Osteocyte (in vitro differentiated cells): ENCODE measurements at places on chromosomes 6 and 20. TPM values are rescaled to one million over a fixed set of nuclear protein-coding genes. Genes with fewer than 3 reads are reported as not detected.

- H3K27ac ChIP-seq, result no peak overlapping the region
- peaks cover 10% of the 10 kb centered on the region for H3K4me1 ChIP-seq
- no peak overlapping the region for H3K4me3 ChIP-seq
These were observed 137.6 kb downstream of the PDSS2 start for GRCh38 chr6:107321793-107322192.

DNA sequence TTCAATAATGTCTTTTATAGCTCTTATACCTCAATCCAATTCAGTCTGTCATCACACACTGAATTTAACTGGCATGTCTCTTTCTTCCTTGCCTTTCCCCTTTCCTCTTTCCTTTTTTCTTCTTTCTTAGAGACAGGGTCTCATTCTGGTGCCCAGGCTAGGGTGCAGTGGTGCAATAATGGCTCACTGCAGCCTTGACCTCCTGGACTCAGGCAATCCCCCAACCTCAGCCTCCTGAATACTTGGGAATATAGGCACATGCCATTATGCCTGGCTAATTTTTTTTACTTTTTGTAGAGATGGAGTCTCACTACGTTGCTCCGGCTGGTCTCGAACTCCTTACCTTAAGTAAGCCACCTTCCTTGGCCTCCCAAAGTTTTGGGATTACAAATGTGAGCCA, 65.9 kb downstream of the CBFA2T2 start:
- H3K36me3 ChIP-seq, result peaks cover 19% of the 10 kb centered on the region
- peak overlapping the region; percentile 88 for H3K27ac ChIP-seq
- no peak for DNase-seq
- H3K4me1 ChIP-seq, result peaks cover 28% of the 10 kb centered on the region
- H3K4me3 ChIP-seq, result no peak overlapping the region

ETV7 gene
- 0.24 and 0.59 TPM in 2 replicates for total RNA-seq

DNA sequence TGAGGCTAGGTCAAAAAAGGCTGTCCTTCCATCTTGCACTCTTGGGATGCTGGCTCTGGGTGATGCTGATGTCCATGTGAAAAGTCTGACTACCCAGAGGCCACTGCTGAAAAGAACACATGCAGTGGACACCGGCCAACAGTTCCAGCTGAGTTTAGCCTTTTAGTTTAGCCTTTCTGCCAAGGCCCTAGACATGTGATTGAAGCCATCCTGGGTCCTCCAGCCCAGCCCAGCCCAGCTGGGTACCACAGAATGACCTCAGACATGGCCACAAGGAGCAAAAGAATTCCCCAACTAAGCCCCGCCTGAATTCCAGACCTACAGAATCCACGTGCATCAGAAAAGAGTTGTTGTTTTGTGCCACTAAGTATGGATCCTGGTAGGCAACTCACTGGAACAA, 17.4 kb downstream of the PIGT start:
- no peak overlapping the region for H3K4me3 ChIP-seq
- H3K4me1 ChIP-seq, result peaks cover 21% of the 10 kb centered on the region
- DNase-seq, result no peak
- H3K36me3 ChIP-seq, result peaks cover 2% of the 10 kb centered on the region

GRCh38 chr6:32244270-32244669, 20.4 kb upstream of the NOTCH4 start:
- H3K4me3 ChIP-seq, result no peak overlapping the region
- H3K4me1 ChIP-seq, result peaks cover 7% of the 10 kb centered on the region
- DNase-seq, result no peak
- peaks cover 35% of the 10 kb centered on the region for H3K27me3 ChIP-seq
- no peak overlapping the region for H3K27ac ChIP-seq

GRCh38 chr6:80434691-80435350, 328.4 kb downstream of the BCKDHB start:
- no peaks in the 10 kb centered on the region for H3K27me3 ChIP-seq
- H3K36me3 ChIP-seq, result no peaks in the 10 kb centered on the region
- H3K4me1 ChIP-seq, result peaks cover 23% of the 10 kb centered on the region
- H3K27ac ChIP-seq, result no peak overlapping the region
- no peak overlapping the region for H3K4me3 ChIP-seq

GRCh38 chr6:144263786-144264185, 21.3 kb upstream of the UTRN start:
- DNase-seq, result no peak
- no peaks in the 10 kb centered on the region for H3K27me3 ChIP-seq
- no peaks in the 10 kb centered on the region for H3K36me3 ChIP-seq
- H3K27ac ChIP-seq, result peak overlapping the region; percentile 98

SIRPG gene
- total RNA-seq, result not detected in 2 replicates

ATAT1 gene
- total RNA-seq, result 17.3 and 20.0 TPM in 2 replicates

SCP2D1 gene
- total RNA-seq, result not detected in 2 replicates

DNA sequence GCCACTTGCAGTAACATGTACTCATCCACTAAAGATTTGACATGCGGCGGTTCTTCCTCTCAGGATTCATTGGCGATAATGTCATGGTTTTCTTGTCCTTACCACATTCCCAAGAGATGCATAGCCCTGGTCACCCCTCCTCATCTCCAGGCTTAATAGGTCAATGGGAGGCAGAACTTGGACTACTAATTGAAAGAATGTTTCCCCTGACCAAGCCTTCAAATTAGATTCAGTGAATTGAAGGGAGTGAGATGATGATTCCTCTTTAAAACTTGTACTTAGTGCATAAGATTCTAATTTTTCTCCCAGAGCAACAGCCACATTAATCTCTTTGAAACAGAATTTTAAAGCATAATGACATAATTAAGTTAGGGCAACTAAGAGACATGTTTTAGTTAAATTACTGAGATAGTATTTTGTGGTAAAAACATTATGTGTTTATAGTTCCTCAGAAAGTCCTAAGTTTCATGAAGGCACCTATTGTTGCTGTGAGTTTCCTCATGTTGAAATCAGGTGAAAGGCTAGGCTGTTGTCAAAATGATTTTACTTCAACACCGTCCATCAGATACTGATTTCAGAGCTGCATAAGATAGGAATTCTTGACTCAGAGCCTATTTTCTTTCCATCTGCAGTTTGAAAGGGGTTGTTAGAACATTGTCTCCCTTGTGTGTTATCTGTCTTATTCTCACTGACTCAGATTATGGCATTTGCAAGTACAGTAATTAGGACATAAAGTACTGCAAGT, 48.5 kb downstream of the STK4 start:
- peaks cover 42% of the 10 kb centered on the region for H3K4me1 ChIP-seq
- H3K4me3 ChIP-seq, result no peak overlapping the region
- no peak for DNase-seq

DNA sequence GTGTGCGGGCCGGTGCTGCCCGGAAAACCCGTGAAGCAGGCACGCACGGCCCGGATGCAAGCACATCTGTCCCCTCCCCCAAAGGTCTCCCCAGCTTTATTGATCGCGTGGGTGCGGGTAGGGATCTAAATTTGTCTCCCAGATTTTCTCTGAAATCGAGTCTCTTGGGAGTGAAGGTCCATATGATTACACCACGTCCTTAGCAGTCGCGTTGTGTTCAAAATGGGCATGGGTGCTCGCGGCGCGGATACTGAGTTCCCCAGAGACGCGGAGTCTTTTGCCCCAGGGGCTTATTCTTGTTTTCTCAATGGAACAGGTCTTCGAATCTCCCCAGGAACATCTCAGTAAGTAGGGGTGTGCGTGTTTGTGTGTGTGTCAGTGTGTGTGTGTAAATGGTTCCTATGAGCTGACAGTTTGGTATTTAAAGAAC, 2.8 kb upstream of the ZNF292 start:
- peak overlapping the region; percentile 62 for H3K4me3 ChIP-seq
- peak overlapping the region; percentile 82 for H3K27ac ChIP-seq
- peaks cover 39% of the 10 kb centered on the region for H3K4me1 ChIP-seq
- peaks cover 16% of the 10 kb centered on the region for H3K27me3 ChIP-seq
- no peaks in the 10 kb centered on the region for H3K36me3 ChIP-seq

- no peak for DNase-seq
- no peaks in the 10 kb centered on the region for H3K36me3 ChIP-seq
- H3K27me3 ChIP-seq, result no peaks in the 10 kb centered on the region
- H3K27ac ChIP-seq, result no peak overlapping the region
- peaks cover 2% of the 10 kb centered on the region for H3K4me1 ChIP-seq
These were observed 322.1 kb downstream of the RNGTT start for GRCh38 chr6:88641178-88641903.

GRCh38 chr6:140078561-140079125, 704.2 kb upstream of the CITED2 start:
- peaks cover 11% of the 10 kb centered on the region for H3K36me3 ChIP-seq
- H3K27me3 ChIP-seq, result no peaks in the 10 kb centered on the region
- H3K27ac ChIP-seq, result peak overlapping the region; percentile 89
- H3K4me1 ChIP-seq, result peaks cover 59% of the 10 kb centered on the region

DNA sequence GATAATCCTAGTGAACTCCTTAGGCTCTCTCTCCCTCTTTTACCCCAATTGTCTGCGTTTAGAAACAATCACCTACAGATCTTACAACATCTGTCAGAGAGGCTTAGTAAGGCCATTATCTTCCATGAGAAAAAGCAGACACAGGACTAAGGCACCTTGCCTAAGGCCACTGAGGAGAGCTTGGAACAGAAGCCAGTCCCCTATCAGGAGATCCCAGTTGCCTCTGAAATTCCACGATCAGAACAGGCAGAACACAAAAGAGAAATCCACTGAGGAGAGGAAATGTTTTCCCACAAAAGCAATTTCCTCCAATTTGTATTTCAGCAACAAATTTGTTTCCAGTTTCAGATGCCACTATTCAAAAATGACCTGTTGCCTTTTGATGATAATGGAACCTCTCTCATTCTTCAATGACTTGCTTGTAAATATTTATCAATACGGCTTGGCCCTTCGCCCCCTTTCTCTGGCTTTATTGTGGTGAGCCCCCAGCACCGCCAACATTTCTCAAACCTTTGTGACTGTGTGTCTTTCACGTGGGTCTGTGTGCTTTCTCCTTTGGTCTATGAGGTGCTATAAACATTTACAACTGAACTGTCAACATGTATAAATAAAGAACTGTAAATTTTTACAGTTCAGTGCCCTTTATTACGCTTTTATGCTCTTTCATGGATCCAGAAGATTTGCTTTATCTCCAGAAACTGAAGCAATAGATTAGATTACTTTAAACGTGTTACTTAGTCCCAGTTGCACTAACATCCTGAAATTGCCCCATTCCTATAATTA, 187.8 kb upstream of the PHACTR1 start:
- no peaks in the 10 kb centered on the region for H3K4me1 ChIP-seq
- H3K27me3 ChIP-seq, result no peaks in the 10 kb centered on the region
- no peak overlapping the region for H3K4me3 ChIP-seq
- H3K27ac ChIP-seq, result no peak overlapping the region
- no peaks in the 10 kb centered on the region for H3K36me3 ChIP-seq

LRRN4 gene
- total RNA-seq, result not detected in 2 replicates

DNA sequence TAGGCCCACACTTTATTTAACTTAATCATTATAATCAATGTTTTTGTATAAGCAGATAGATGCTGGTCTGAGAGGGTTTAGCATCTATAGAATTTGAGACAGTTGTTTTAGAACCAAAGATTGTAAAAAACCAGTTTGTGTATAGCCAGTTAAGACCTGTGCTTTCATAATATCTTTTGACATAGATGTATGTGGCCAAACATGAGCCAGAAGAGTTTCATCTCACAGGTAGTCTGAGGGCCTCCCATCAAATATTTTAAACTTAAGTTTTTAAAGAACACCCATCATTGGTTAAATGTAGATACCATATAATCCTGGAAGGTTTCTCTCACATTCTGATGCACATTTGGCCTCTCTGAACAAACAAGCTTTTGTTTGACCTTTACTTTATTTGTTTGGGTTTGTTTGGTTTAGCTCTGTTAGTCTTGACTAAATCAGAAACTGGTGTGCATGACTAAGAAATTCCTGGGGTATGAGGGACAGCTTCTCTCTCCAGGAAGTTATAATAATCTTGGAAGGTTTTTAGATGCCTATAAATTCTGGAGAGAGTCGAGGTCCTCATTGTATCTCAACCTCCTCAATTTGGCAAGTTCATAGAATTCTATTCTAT, 58.0 kb upstream of the TMEM200A start:
- no peaks in the 10 kb centered on the region for H3K36me3 ChIP-seq
- no peaks in the 10 kb centered on the region for H3K27me3 ChIP-seq
- H3K27ac ChIP-seq, result no peak overlapping the region
- DNase-seq, result no peak
- H3K4me3 ChIP-seq, result no peak overlapping the region
- H3K4me1 ChIP-seq, result peaks cover 23% of the 10 kb centered on the region

DNA sequence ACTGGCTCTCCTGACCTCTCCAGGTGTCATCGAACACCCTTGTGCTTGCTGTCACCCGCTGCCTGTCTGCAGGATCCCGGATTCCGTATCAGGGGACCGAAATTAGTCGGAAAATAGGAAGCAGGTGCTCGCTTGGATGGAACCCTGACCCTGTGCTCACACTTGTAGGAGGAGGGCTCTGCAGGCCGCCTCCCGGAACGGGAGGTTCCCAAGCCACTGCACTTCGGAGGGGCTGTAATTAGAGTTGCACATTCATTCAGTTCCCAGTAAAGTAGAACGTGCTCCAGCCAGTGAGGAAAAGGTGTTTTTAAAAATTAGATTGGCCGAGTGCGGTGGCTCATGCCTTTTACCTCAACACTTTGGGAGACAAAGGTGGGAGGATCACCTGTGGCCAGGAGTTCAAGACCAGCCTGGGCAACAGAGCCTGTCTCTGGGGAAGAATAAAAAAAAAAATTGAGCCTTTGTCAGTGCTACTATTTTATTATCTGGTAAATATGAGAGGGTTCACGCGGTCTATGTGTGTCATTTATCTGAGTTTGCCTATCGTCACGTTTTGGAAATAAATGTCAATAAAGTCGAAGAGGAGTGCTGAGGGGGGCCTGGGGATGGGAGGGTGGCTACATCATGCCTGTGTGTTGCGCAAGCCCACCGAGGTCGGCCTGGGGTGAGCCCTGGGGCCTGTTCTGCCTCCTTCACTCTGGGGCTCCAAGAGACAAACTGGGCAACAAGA, 1.5 kb upstream of the GMEB2 start:
- H3K27ac ChIP-seq, result peak overlapping the region; percentile 66
- no peaks in the 10 kb centered on the region for H3K27me3 ChIP-seq
- peaks cover 17% of the 10 kb centered on the region for H3K4me1 ChIP-seq
- H3K4me3 ChIP-seq, result peak overlapping the region; percentile 76

DNA sequence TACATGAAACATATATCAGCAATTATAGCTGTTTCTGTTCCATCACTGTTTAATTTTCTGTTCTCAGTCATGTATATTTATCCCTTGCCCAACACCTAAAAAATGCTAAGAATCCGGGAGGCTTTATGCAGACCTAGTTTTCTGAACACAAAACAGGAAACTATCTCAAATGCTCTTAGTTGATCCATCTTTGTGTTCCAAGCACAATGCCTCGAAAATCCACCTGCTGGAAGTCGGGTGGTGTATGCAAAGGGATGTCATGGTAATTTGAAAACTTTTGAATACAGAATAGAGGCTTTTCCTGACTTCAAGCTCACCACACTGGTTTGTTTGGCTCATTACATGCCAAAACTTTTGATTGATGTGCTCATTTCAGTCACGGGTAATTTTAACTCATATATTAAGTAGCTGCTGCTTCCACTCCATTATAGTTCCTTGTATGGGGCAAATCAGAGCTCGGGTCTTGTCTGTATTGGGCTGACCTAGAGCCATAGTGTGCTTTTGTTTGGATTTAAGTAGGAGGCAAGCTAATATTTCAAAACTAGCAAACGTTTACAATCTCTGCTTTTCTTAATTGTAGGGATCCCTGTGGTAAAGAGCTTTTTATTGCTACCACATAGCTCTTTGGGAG, 646.5 kb upstream of the EPHA7 start:
- no peaks in the 10 kb centered on the region for H3K27me3 ChIP-seq
- peaks cover 23% of the 10 kb centered on the region for H3K4me1 ChIP-seq
- no peaks in the 10 kb centered on the region for H3K36me3 ChIP-seq
- H3K4me3 ChIP-seq, result no peak overlapping the region
- DNase-seq, result no peak
- H3K27ac ChIP-seq, result no peak overlapping the region

TP53TG5 gene
- not detected in 2 replicates for total RNA-seq

FAM110A gene
- total RNA-seq, result 2.6 and 2.7 TPM in 2 replicates
